Activated naive CD4-positive, alpha-beta T cell treated with anti-CD3 and anti-CD28 coated beads, Interleukin-2, amount 50 U/mL, for 16 hours (primary cell): ENCODE measurements at places on chromosomes 11 and 22.

- DNase-seq: no peak
Measured at GRCh38 chr11:8384199-8384821, 120.6 kb upstream of the LMO1 start.

DNA sequence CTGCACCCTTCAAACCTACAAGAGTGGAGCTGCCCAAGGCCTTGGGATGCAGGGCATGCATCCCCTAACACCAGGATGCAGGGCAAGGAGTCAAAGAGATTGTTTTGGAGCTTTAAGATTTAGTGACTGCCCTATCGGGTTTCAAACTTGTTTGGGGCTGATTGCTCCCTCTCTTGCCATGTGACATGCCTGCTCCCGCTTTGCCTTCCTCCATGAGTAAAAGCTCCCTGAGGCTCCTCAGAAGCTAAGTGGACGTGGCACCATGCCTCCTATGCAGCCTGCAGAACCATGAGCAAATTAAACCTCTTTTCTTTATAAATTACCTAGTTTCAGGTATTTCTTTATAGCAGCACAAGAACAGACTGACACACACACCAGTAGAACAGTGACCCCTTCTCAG is 15.8 kb upstream of the CSF2RB start:
- no peak for DNase-seq

- no peak for DNase-seq
Measured at GRCh38 chr22:47036352-47036751, 273.9 kb downstream of the TBC1D22A start.

- no peak for DNase-seq
Measured at GRCh38 chr11:72267956-72268617, 24.1 kb upstream of the PHOX2A start.

DNA sequence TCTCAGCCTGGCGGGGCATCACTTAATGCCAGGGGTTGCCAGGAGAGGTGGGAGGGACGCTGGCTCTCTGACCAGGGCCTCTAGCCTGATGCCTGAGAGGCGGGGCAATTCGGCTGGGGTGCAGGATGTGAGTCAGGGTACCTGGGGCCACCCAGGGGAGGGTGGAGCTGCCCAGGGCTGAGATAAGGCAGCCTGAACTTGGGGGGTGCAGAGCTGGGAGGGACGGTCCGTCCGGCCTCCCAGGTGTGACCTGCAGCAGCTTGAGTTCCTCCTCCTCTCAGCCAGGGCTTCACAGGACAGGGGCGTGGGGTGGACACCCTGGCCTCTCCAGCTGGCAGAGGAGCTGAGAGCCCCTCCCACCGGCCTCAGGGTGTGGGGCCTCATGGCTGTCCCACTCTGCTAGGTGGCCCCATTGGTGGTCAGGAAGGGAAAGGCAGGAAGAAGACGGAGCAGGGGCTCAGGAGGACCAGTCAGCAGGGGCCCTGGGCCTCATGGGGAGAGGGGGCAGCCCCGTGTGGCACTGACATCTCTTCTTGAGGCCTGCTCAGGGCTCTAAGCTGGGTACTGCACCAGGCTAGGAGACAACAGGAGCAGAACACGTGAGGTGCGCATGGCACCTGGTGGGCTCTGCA is 942 bp upstream of the RPS6KA4 start:
- no peak for DNase-seq

- DNase-seq: no peak
Measured at GRCh38 chr11:19743622-19744021, 31.0 kb downstream of the NAV2 start.

DNA sequence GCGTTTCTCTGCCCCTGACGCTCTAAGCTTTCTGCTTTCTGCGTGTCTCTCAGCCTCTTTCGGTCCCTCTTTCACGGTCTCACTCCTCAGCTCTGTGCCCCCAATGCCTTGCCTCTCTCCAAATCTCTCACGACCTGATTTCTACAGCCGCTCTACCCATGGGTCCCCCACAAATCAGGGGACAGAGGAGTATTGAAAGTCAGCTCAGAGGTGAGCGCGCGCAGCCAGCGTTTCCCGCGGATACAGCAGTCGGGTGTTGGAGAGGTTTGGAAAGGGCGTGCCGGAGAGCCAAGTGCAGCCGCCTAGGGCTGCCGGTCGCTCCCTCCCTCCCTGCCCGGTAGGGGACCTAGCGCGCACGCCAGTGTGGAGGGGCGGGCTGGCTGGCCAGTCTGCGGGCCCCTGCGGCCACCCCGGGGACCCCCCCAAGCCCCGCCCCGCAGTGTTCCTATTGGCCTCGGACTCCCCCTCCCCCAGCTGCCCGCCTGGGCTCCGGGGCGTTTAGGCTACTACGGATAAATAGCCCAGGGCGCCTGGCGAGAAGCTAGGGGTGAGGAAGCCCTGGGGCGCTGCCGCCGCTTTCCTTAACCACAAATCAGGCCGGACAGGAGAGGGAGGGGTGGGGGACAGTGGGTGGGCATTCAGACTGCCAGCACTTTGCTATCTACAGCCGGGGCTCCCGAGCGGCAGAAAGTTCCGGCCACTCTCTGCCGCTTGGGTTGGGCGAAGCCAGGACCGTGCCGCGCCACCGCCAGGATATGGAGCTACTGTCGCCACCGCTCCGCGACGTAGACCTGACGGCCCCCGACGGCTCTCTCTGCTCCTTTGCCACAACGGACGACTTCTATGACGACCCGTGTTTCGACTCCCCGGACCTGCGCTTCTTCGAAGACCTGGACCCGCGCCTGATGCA is at the start of gene MYOD1:
Gene MYOD1, plus strand, starts transcription at position 544 of the 910 bp plus-strand sequence. Its CDS starts 212 bp downstream, at position 756.
- no peak for DNase-seq

DNA sequence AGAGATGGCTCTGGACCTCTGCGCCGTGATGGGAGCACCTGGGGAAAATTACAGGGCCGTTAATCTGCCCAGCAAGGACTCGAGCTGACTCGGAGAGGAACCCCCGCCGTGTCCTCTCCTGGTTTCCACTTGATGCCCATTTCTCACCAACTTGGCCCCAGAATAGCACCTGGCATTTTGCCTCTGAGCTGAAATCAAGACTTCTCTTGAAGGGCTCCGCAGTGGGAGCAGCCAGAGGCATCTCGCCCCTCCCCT is 19.0 kb upstream of the CABP7 start:
- DNase-seq: no peak

GRCh38 chr11:47021527-47021818 is 84.9 kb downstream of the CSTPP1 start:
- no peak for DNase-seq

DNA sequence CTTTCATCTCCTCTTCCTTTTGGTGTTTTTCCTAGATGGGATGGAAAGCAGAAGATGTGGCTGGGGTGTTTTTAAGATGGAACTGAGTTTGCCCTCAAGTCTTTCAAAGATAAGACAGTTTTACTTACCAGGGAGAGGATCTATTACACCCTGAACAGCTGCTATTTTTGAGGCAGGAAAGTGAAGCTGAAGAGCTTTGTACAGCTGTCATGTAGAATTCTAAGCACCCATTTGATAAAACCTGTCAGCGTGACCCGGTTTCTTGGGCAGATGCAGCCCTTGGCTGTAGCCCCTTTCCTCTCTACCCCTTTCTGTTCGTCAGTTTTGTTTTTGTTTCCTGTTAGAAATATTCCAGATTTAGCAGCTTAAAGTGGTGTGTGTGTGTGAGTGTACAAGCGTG is 35.2 kb downstream of the FAT3 start:
- no peak for DNase-seq
